Activated T-cell treated with anti-CD3 and anti-CD28 coated beads for 24 hours (primary cell): ENCODE measurements at places on chromosomes 6 and 20.

GRCh38 chr6:87806099-87806498, 104.1 kb upstream of the AKIRIN2 start:
- no peak for DNase-seq

GRCh38 chr6:73657201-73657600, 3.4 kb upstream of the SLC17A5 start:
- DNase-seq = no peak

GRCh38 chr20:48642105-48642880, 185.5 kb downstream of the PREX1 start:
- DNase-seq = no peak

DNA sequence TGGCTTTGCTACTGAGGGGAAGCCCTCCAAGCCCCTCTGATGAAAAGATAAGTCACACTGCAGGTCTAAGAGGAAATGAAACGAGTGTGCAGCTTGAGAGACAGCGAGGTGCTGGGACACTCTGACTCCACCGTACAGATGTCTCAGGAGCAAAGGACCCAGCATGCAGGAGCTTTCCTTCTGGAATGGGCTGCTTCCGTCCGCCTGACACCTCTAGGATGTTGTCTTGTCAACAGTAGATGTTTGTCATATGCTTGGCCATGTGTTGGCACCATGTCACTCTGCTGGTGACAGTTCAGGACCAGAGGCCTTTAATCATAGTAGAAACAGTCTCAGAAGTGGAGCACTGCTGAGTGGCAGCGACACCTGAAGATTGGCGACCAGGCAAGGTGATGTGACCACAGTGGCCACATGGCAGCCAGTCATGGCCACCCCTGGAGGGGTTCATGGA, 46.7 kb downstream of the SLC24A3 start:
- no peak for DNase-seq

DNA sequence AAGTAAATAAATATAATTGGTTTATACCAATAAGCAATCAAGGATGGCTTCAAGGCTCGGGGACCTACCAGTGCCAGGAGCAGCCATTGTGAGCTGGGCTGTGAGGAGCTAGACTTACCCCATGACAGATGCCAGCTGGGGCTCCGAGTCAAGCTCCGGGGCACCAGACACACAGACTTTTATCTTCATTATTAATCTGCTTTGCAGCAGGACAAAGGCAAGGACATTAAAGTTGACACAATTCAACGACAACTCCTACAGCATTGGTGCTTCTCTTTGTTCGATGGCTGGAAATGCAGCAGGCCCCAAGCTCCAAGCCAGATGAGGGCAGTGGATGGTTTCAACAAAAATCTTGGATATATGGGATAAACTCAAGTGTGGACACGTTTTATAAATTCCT, 68.3 kb downstream of the CD24 start:
- no peak for DNase-seq

GRCh38 chr6:169912266-169913095, 161.1 kb downstream of the ERMARD start:
- DNase-seq = no peak

DNA sequence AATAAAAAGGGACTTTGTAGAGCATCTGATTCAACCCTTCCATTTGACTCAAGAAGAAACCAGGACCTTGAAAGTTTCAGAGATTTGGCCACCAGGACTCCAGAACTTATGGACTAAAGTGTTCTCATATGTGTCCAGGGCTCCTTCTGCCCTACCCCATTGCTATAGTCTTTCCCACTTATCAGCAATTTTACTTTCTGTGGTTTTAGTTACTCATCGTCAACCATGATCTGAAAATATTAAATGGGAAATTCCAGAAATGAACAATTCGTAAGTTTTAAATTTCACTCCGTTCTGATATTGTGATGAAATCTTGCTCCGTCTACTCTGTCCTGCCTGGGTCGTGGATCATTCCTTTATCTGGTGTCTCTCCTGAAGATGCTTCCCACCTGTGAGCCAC, 259.8 kb downstream of the PHACTR1 start:
- DNase-seq = no peak

- DNase-seq = no peak
Measured at GRCh38 chr6:84671183-84671582, 93.2 kb downstream of the TBX18 start.

- DNase-seq = no peak
Measured at GRCh38 chr20:62628691-62629090, 13.6 kb upstream of the SLCO4A1 start.

DNA sequence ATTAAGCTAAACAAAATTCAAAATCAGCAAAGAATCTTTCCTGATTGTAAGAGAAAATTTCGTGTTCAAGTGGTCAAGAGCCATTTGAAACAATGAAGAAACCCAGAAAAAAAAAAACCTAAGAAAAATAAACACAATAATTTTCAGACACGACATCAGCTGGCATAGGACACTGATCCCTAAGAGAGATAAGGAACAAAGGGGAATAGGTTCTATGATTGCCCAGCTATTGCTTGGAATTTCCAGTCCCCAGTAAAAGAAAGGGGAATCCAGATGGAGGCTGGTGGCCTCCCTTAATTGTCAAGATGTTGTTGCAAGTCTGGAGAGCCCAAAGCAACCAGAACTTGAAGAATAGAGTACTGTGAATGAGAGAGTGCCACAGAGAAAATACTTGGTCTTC, 48.5 kb downstream of the COL12A1 start:
- no peak for DNase-seq

- DNase-seq = no peak
Measured at GRCh38 chr6:82712826-82713225, 349.2 kb downstream of the TPBG start.

- no peak for DNase-seq
Measured at GRCh38 chr6:158892266-158892665, 73.1 kb upstream of the EZR start.

GRCh38 chr20:63402181-63402859, 41.2 kb upstream of the CHRNA4 start:
- no peak for DNase-seq

- no peak for DNase-seq
Measured at GRCh38 chr6:149964308-149965193, 808 bp downstream of the ULBP1 start.

DNA sequence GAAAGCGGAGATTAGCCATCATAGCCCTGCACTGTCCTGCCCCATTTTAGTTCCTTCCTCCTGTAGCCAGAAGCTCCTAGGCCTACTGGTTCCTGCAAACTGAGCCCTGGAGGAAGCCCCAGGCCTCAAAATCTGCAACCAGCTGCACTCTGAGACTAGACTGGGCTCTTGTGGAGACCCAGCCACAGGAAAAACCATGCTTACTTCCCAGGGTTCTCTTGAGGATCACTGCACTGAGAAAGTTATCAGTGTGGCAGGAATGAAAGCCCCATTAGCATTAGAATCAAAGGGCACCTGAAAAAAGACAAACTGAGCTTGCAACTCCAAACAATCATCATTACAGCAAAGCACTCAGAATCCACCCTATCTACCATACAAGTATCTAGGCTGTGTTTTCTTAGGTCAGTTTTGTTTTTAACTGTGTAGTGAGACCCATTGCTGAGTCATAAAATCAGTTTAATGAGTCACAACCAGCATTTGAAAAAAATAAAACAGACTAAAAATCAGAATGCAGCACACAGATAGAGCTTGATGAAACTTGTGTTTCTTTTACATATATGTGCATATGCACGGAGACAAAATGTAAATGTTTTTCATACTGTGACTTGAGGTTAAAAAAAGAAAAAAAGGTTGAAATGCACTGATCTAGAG, 91.0 kb downstream of the UNC5CL start:
- no peak for DNase-seq

GRCh38 chr20:41574802-41575389, 43.3 kb downstream of the CHD6 start:
- no peak for DNase-seq

DNA sequence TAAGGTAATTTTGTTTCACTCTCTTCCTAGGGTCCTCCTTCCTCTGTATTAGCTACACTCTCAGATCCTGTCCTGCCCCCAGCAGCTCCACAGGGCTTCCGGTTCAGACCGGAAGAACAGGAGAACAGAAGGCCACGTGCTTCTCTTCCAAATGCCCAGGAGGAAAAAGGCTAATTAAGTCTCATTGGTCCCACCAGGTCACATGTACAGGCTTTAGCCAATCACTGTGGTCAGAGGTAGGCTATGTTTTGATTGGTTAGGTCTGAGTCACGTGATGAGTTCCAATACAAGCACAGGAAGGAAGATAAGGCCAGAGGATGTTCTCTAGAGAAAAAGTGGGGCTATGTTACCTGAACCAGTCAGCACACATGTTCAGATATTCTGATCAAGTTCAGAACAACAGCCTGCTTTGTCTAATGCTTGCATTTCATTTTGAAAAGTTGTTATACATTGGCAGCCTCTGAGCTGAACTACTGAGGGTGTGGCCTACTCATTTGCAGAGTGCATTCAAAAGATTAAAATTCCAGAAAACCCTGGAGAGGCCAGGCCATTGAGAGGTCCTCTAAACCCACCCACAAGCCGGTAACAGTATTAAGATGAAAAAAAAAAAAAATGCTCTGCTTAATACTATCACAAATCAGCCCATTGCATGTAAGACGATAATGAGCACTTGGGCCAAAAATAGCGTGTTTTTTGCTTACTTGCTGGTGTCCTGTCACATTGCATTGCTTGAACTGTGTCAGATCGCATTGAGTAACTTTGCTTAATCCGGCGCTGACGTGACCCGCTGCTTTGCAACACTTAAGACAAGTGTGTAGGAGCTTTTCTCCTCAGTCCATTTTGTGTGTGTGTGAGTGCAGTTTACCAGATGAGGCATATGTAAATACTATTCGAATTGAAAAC, 170.3 kb downstream of the TSHZ2 start:
- no peak for DNase-seq

- DNase-seq = no peak
Measured at GRCh38 chr6:11891547-11891946, 112.9 kb upstream of the ADTRP start.

DNA sequence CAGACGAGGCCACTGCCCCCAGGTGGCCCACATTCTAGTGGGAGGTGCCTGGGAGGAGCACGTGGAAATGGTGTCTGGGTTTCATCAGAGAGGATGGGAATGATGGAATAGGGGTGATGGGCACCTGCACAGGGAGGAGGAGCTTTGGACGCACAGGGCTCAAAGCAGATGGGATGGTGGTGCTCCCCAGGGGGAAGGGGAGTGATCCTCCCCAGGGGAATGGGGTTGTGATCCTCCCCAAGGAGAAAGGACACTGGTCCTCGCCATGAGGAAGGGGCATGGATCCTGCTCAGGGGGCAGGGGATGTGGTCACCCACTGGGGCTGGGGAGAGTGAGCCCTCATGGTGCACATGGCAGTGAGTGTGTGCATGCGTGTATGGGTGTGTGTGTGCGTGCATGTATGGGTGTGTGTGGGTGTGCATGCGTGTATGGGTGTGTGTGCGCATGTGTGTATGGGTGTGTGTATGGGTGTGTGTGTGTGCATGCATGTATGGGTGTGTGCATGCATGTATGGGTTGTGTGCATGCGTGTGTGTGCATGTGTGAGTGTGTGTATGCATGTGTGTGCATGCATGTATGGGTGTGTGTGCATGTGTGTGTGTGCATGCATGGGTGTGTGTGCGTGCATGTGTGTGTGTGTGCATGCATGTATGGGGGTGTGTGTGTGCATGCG, 49.7 kb upstream of the SLCO4A1 start:
- DNase-seq = no peak

DNA sequence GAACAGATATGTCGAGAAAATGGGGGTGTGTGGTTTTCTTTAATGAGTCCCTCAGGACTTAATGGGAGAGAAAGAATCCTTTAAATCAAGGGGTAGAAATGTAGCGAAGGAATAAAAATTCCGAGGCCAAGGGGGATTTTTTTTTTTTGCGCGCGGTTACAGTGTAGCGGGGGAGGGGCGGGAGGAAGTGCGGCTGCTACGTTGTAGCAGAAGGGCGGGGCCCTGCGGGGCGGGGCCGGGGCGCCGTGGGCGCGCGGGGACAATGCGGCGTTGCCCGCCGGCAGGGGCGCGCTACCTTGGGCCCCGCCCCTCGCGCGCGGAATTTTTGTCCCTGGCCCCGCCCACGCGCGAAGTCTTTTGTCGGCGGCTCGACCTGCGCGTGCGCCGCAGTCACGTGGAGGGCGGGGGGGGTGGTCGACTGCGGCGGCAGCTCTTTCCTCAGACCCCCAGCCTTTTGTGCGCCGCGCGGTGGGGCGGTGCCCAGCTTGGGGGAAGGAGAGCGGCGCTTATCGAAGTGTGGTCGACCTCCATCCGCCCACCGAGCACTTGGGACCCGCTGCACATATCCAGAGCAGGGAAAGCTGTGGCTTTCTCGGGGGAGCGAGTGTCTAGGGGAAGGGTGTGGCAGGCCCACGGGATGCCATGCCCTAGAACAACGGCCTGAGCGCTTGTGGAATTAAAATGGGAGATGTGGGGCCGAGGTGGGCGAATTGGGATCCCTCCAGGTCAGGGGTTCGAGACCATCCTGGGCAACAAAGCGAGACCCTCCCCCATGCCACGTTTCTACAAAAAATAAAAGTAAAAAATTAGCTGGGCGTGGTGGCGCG, 1.3 kb downstream of the TUBB start:
- peak; percentile 92 for DNase-seq

DNA sequence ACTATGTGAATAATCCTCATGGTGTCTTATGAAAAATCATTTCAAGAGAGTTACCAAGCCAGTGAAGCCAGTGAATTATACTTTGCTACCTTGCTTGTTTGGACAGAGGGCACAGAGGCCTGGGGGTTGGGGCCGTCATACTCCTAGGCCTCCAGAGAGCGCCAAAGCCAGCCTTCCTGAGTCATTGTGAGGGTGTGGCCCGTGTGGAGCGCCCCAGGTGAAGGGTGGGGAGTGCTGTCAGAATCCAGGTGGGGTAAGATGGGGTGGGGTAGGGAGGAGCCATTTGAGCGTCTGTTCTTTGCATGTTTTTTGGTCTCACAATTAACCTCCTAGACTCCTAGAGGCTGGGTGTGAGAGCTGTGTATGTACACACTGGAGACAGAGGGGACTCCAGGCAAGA, 71.1 kb downstream of the PERP start:
- DNase-seq = no peak

DNA sequence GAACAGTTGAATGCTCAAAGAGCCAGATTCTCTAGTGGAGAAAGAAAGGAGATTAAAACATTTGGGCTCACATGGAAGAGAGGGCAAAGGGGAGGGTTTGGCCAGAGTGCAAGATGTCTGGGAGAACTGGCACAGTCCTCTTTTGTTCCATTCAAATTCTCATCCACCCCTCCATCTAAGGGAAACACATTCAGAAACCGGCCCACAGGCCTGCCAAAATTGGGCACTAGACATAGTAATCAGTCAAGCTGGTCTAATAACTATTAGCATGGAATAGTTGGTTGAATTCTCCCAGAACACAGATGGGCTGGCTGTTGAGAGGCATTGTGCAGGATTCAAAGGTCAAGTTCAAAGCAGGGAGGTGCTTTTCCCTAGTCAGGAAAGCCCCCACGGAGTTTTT, 341.4 kb upstream of the IRAK1BP1 start:
- DNase-seq = no peak

- peak; percentile 73 for DNase-seq
Measured at GRCh38 chr20:31968291-31969126, 558 bp downstream of the XKR7 start.

- DNase-seq = no peak
Measured at GRCh38 chr6:130900913-130901312, 73.7 kb downstream of the SMLR1 start.
